ENCODE measurements at places on chromosomes 16 and 17. TPM values are rescaled to one million over a fixed set of nuclear protein-coding genes. Genes with fewer than 3 reads are reported as not detected.

- no peak for DNase-seq
Measured at GRCh38 chr16:51569203-51569931, 418.3 kb upstream of the SALL1 start.

DNA sequence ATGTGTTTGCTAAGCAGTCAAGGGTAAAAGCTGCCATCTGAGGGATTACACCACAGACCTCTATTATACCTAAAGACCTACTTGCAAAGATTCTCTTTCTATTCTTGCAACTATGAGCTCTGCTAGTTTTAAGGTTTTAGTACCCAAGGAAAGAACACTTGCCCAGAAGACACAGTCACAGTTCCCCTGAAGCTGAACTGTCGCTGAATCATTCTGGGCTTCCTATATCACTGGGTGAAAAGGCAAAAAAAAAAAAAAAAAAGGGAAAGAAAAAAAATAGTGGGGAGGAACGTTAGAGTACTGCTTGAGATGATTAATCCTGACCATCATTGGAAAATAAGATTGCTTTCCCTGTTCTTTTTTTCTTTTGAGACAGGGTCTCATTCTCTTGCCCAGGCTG lies 37.9 kb downstream of the LYRM1 start:
- DNase-seq: no peak

Gene HS3ST3B1
- 13.5 TPM for total RNA-seq

DNA sequence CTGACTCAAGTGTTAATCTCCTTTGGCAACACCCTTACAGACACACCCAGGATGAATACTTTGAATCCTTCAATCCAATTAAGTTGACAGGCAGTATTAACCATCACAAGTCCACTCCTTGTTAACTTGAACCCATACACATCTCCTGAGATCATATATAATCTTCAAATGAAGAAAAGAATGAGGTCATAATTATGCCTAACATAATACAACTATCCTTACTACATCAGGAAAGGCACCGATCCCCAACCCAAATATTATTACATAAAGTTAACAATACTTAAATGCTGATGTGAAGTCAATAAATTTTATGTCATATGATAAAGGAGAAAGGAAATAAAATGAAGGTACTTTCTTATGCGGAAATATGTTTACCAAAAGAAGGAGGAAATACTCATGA lies 649.9 kb downstream of the KCNJ2 start:
- no peak for DNase-seq

Gene WSCD1
- total RNA-seq: 0.15 TPM

DNA sequence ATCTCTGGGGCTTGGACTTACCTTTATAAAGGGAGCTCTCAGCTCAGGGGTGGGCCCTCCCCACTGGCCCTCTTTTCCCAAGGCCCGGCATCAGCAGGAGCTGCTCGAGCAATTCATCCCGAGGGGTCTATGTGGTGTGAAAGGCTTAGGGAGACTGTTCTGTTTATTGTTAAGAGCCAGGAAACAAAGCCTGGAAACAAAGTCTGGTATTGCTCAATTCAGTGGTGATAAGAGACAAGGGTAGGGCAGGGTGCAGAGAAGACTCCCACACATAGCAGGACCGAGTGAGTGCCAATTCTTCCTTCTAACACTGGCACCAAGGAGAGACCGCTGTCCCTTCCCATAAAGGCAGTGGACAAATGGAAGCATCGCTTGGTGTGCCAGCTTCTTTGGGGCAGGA lies 750.7 kb downstream of the KCNJ18 start:
- no peak for DNase-seq

GRCh38 chr17:20234276-20234675 lies 225.1 kb downstream of the SPECC1 start:
- DNase-seq: no peak

Gene ACSF3
- total RNA-seq: 48.0 TPM

DNA sequence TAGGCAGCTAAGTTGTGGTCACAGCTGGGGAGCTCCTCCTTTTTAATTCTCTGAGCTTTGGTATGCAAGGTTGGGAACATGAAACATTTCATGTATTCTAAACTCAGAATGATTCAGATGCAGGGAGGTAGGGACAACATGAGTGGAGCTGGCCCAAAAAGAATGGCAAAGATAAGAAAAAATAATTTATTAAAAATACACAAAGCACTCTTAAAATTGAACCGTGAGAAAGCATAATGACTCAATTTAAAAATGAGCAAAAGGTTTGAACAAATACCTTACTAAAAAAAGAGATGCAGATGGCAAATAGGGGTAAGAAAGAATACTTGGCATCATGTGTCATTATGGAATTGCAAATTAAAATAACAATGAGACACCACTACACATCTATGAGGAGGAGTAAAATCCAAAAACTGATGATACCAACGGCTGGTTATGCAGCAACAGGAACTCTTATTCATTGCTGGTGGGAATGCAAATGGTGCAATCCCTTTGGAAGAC lies 175.6 kb upstream of the IRX3 start:
- DNase-seq: no peak

Gene PAFAH1B1
- 165 TPM for total RNA-seq

- no peak for DNase-seq
Measured at GRCh38 chr16:72829846-72830775, 217.8 kb downstream of the ZFHX3 start.

- no peak for DNase-seq
Measured at GRCh38 chr17:42184713-42185620, at the start of gene HCRT. TSS of gene HCRT (minus strand) at chr17:42185452. CDS start at chr17:42185365, 87 bp downstream.

Measured in T-helper 17 cell (primary cell).